Naive thymus-derived CD8-positive, alpha-beta T cell (primary cell): ENCODE measurements at places on chromosomes 11 and 22.

DNA sequence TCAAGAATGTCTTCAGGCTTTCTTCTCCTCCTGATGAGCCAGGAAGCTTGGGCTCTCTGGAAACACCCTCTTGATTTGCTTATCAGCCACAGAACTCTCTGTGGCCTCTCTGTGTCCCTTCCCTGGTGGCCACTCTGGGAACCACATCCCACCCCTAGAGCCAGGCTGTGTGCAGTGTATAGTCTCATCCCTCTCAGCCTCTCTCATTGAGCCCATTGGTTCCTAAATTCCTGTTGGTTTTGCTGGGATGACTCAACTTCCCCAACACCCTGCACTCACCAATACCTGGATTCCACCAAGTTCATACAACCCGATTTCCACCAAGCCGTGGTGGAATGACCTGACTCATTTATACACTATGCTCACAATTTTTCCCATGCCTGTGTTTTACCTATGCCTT lies 5.2 kb downstream of the IRAG1 start:
- DNase-seq = no peak

DNA sequence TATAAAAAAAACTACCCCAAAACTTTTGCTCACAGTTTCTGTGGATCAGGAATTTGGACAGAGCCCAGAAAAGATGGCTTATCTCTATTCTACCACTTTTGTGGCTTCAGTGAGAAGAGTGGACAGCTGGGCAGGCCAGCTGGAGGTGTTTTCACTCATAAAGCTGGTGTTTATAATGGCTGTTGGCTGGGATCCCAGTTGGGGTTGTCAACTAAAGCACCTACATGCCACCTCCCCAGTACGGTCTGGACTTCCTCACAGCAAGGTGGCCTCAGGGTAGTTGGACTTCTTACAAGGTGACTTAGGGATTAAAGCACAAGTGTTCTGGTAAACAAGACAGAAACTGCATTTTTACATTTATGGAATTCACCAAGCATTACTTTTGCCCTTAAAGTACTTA lies 171.0 kb downstream of the NELL1 start:
- no peak for DNase-seq

DNA sequence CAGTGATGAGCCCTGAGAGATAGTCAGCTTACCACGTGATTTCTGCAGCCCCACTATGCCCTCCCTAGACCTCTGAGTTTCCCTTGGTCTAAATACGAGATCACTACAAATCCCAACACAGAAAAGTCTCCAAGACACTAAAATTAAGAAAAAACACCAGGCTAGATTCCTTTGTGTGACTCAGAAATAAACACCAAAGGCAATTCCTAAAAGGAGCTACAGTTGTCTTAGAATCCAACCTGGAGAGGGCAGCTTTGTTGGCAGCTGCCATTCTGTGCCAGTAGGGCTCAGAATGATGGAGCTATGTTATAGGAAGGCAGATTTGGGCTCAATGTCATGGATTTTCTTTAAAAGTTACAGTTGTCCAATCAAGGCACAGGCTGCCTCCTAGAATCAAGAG lies 37.1 kb upstream of the HMGXB4 start:
- DNase-seq = no peak

GRCh38 chr11:206526-207207 lies 532 bp downstream of the BET1L start:
- peak; percentile 36 for DNase-seq

- no peak for DNase-seq
These were observed 117.8 kb downstream of the C11orf91 start for GRCh38 chr11:33582636-33583325.

GRCh38 chr11:19428206-19429002 lies 187.7 kb upstream of the E2F8 start:
- no peak for DNase-seq

GRCh38 chr11:64586366-64586765 lies 4.7 kb upstream of the SLC22A12 start:
- DNase-seq = no peak

- DNase-seq = no peak
These were observed 163.5 kb downstream of the CSNK2A3 start for GRCh38 chr11:11189506-11189905.

DNA sequence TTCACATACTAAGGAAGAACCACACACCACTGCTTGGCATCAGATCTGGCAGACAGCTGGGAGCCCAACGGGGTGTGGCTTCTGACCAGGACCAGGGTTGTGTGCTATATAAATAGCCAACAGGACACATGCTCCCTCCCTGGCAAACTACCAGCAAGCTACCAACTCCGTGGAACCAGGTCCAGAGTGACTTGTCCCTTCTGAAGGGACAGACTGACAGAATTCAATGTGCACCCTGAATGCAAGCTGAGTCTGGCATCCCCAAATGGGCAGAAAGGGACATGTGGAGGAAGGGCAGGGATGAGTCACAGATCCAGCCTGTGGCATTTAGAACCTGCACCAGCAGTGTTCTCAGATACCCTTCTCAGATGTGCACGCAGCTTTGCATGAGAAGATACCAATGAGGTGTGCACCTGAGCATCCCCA lies 92.9 kb downstream of the MICAL3 start:
- DNase-seq = no peak

DNA sequence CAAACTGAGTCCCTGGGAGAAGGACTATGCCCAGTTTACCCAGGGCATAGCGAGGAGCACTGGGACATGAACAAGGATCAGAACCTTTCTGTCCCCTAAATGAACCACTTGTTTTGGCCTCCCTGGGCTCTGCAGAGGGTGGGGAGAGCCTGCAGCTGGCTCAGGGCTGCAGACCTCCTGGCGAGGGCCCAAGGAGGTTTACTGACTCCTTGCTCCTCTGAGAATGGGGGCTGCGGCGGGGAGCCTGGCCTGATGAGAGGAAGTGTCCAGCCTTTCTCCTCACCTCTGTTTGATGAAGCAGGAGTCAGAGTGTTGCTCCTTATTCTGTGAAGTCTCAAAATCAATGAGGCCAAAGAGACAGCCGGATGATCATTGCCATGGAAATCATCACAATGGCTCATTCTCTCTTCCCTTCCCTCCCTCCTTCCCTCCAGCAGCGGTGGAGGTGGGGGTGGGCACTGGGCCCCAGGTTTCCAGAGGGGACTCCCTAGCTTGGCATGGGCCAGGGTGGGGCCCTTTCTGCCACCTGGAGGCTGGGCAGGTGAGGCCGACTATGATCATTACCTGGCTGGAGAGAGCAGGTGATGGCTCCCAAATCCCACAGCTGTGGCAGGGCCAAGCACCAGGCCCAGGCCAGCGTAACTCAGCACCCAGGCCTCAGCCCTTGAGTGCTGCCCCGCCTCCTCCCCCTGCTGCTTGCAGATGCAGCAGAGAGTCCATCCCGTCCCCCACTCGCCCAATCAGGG lies 169.7 kb downstream of the CEP164 start:
- no peak for DNase-seq

GRCh38 chr11:113372309-113372708 lies 15.3 kb upstream of the ANKK1 start:
- no peak for DNase-seq

DNA sequence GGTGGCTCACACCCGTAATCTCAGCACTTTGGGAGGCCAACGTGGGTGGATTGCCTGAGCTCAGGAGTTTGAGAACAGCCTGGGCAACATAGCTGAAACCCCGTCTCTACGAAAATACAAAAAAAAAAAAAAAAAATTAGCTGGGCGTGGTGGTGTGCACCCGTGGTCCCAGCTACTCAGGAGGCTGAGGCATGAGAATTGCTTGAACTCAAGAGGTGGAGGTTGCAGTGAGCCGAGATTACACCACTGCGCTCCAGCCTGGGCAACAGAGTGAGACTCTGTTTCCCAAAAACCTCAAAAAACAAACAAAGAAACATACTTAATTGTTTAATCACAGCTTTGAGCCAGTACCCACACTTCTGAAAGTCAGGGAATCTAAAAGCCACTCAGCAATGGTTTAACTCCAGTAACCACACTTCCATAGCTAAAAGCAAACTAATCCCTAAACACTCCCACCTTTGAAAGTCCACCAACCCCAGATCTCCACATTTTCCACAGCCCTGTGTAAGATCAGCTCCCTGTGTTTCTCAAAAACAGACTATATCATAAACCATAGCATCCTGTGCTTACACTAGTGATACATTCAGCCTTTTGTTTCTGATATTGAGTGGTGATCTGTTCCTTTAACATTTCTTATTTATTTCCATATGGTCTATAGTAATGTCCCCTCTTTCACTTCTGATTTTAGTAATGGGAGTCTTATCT lies 4.9 kb upstream of the OR2AT4 start:
- DNase-seq = no peak

DNA sequence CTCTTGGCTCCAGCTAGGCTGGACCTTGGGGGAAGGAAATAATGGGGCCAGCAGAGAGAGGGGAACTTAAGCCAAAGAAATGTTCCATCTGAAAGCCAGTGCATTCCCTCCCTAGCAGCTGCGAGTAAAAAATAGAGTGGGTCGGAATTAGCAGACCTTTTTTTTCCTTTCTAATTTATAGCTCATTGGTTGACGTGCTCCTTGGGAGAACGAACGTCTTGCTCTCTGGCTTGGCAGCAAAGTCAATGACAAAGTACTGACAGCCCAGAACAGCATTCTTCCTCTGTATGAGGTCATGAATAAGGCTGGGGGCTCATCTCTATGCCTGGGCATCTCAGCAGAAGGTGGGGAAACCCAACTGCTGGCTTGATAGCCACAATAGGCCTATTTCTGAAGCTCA lies 65.0 kb downstream of the SEZ6L start:
- DNase-seq = no peak

DNA sequence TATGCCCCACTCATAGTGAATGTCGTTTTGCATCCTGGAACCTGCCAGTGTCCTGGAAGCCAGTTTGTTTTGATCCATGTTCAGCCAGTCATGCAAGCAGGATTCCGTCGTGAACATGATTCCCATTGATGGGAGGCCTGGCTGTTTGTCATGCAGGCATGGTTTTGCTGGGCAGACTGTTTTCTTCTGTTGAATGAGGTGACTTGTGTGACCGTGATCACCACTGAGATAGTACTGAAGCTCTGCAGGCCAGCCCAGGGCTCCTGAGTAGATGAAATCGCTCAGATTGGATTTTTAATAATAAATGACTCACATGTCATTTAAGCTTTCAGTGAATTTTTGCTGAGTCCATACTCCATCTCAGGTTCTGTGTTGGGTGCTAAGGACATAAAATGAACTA lies 117.8 kb downstream of the PDE2A start:
- no peak for DNase-seq

DNA sequence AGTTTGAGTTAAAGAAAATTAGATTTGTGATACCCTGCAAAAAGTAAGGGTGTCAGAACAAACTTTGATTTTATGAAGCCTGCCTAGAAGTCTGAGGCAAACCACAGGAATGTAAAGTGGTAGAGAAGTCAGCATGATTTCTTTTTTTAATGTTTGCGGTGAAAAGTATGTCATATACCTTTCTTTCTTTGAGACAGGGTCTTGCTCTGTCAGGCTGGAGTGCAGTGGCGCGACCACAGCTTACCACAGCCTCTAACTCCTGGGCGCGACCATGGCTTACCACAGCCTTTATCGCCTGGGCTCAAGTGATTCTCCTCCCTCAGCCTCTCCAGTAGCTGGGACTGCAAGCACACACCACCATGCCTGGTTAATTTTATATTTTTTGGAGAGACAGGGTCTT lies 4.7 kb downstream of the API5 start:
- no peak for DNase-seq

- DNase-seq = no peak
These were observed 9.0 kb downstream of the PRRG4 start for GRCh38 chr11:32838505-32839274.

DNA sequence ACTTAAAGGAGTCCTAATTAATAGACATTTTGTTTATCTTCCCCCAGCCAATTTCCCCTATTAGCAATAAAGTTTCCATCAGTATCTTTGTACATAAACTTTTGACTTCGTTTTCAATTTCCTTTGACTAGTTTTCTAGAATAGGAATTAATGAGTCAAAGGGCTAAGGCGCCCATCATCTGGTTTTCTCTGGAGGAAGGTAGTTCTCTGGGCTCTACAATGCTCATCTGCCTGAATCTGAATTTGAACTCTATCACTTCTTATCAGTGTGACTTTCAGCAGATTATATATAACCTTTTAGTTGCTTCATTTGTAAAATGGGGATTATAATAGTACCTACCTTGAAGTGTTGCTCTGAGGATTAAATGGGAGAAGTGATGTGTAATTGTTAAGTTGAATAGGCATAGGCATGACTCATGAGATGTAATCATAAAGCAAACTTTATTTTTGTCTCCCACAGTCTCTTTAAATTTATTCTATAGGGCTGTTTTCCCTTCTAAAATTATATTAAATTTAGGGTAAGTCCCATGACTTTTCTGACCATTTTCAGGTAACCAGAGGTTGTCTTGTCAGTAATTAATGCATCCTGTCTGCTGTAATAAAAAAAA lies 5.8 kb upstream of the TUB start:
- DNase-seq = no peak

DNA sequence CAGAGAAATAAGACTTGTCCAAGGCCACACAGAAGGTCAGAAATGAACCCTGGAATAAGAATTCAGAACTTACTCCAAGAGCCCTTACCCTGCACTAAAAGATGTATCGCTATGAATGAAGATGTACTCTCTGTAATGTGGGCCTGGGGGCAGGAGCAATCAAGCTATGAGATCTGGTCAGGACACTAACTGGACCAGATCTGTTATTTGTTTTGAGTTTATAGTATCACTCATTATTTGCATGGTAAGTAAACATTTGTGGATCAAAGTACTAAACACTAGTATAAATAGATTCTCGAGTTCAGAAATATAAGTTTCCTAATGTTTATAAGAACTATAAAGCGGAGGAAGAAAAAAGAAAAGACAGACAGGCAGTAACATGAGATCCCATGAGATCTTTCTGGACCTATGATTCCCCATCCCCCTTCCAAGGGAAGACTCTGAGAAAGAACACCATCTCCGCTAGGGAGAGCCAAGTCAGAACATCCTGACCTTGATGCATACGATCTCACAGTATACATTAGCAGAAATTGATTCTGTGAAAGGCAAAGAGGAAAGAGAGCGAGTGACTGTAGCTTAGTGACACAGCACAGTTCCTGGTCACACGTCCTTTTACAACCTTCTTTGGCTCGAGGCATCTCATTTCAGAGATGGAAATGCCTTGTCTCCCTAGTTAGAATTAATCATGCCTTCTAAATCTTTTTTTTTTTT lies 71.2 kb downstream of the USP35 start:
- no peak for DNase-seq

DNA sequence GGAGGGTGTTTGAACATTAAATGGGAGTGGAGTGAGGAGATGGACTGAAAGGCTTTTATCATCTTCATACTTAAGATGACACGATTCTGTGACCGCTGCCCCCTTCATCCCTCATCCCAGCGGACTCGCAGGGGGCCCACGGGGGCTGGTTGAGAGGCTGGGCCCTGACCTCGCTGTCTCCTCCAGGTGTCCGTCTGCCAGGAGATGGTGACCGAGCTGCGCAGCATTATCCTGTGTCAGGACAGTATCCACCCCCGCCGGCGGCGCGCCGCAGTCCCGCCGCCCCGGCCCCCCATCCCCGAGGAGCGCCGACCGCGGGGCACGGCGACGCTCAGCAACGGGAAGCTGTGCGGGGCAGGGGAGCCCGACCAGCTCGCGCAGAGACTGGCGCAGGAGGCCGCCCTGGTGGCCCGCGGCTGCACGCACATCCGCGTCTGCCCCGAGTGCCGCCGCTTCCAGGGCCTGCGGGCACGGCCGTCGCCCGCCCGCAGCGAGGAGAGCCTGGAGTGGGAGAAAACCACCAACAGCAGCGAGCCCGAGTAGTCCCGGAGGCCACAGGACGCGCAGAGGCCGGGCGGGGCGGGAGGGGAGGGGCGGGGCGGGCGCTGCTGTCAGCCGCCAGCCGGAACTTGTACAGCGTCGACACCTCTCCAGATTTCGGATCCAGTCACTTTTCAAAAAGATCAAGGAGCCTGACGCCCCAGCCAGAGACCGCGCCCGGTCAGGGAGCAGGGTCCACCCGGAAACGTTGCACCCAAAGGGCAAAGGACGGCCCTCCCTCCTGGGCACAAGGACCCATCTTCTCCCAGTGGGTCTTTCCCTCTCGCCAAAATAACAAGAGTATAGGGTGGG lies 38.0 kb upstream of the TBCEL start:
- peak; percentile 48 for DNase-seq
